Activated CD4-positive, alpha-beta T cell treated with anti-CD3 and anti-CD28 coated beads for 1 hour (primary cell): ENCODE measurements at places on chromosomes 11 and 22.

DNA sequence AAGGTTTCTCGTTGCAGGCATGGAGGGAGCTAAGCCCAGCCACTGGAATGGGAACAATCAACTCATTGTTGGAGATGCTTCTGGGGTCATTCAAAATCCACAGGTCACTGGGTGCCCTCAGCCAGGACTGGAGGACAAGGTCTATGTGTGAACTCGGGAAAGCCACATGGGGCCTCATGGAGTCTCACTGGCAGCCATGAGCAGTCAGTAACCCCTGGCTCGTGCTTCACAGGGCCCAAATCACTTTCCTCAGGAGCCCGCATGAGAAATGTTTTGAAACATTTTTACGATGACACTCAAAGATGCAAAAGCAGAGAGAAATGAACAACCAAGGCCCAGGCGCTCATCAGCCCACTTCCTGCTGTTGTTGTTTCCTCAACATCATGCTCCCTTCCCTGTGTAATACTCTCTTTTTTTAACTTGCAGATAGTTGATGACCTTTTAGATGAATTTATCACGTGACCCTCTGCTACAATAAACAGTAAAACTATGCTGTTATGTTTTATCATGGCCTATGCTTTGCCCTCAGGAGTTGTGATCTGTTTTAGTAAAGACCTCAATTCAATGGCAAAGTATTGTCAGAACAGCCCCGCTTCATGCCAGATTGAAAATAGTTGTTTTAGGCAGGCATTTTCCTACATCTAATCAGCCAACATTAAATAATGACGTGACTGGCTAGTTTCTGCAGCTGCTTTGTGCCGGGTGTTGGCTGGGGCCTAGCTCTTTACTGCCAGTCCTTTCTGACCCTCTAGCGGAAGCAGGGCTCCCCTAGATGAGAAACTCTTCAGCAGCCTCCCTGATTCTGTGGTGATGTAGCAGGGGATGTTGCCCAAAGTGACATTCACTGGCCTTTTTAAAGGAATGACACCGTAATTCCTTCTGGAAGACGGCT lies 39.7 kb downstream of the ADAMTS15 start:
- no peak for DNase-seq

- DNase-seq, result no peak
These were observed 24.5 kb downstream of the PISD start for GRCh38 chr22:31637447-31637890.

GRCh38 chr11:84780689-84781293 lies 846.4 kb downstream of the DLG2 start:
- DNase-seq, result no peak

- no peak for DNase-seq
These were observed 52.5 kb upstream of the NNMT start for GRCh38 chr11:114243461-114244372.

DNA sequence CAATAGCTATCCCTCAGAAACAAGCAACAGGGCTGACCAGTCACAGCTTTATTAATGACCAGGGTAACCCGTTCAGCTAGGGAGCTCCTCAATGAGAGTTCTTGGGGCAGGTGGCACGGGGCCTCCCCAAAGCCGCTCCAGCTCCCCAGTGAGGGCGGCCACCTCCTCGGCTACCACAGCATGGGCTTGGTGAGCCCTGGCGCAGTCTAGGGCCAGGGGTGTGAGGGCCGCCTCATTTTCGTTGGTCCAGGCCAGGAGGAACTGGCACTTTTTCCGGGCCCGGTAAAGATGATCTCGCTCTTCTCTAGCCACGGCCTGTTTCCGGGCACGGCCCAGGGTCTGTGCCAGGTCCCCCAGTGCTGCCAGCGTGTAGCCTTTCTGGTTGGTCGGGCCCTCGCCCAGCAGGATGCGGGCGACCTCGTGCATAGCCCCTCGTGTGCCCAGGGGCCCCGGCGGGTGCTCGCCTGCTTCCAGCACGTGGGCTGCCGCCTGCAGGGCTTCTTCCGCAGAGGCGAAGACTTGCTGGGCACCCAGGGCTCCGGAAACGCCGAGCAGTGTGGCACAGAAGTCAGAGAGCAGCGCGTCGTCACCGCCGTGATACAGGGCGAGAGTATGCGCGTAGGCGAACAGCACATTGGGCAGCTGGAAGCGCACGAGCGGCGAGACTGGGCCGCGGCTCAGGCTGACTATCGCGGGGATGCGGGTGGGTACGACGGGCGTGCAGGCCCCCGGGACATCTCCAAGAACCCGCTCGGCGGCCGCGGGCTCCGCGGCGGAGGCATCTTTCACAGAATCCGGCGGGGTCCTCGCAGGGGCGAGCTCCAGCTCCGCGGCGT lies 913 bp downstream of the ZNHIT2 start:
- DNase-seq, result peak; percentile 43

- no peak for DNase-seq
These were observed 12.4 kb downstream of the C1QTNF6 start for GRCh38 chr22:37175414-37176281.

DNA sequence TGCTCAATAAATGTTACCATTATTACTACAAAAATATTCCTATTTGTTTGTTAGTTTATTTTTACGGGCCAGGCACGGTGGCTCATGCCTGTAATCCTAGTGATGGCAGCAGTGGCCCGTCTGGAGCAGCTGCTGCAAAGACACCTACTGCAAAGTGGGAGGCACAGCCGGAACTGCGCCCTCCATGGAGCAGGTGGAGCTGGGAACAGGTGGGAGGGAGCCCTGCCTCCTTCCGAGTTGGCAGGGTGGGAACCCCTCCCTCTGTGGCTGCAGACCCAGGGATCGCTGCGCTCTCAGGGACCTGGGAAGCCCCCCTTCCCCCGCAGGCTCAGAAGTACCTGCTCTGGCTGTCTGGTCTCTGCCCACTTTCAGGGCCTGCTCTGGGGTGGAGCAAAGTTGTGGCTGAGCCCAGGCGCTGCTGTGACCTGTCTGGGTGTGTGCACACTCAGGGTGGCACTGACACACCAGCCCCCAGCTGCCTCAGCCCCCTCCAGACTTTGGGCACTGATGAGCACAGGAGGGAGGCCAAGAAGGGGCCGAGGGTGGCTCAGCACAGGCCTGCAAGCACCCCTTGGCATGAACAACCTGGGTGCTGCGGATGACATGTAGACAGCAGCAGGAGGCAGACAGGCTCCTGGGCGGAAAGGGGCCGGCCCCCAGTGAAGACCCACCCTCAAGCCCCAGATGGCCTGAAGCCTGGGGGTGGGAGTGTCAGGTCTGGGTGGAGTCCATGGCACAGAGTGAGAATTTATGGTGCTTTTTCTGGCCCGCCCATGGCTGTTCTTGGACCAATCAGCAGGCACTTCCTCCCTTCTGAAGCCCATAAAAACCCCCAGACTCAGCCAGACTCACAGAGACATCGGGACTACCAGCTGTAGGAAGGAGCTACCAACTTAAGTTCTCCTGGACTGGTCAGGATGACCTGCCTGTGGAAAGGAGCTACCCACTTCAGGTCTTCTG lies 103.7 kb upstream of the CLMP start:
- DNase-seq, result no peak

DNA sequence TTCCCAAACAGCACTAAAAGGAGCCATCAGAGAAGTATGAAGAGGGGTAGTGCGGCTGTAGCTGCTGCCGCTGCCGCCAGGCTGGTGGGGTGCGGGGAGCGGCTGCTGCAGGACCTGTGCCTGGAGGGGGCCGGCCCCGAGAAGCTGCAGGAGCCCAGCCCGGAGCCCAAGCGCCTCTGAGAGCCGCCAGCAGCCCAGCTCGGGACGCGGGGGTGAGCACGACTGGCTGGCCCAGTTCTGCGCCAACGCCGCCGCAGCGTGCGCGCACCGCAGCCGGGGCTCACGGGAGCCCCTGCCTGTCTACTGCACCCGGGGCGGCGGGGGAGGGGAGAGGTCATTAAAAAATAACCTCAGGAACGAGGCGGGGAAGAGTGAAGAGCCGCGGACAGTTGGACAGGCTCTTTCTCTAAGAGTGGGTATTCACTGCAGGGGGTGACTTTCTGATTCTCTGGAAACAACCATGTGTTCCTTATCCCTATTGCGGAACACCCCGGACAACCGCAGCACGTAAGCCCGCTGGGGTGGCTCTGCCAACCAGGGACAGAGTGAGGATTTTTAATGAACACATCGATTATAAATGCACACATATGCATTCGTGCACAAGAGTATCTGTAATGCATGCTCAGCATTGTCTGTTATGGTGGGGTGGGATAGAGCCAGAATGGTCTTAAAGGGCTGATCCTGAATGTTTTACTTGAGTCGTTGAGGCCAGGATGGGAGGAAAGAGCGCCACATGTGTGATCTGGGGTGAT lies 453 bp downstream of the GAS2 start:
- no peak for DNase-seq

GRCh38 chr22:49776891-49777290 lies 50.8 kb downstream of the BRD1 start:
- DNase-seq, result no peak
